HL-60 (cell line): ENCODE measurements at places on chromosomes 4 and X.

DNA sequence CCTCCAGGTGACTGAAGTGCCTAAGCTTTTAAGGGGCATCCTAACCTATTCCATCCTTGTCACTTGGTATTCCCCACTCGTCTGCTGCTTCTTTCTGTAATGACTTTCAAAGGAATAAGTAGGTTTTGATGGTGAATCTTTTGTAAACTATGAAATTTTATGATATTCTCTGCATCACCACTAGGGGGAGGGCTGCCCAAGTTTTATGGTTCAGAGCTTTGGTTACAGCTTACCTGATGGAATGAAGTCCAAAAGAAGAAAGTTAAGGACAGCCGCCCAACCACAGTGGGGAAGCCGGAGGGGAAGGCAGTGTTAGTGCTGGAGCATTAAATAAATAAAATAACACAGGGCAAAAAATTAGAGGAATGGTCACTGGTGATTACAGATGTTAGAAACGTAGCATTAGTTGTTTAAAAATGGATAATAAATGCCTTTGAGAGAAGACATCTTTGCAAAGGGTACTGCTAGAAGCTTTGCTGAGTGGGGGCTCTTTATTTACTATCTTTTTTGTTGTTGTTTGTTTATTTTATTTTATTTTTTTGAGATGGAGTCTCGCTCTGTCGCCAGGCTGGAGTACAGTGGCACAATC is 204.9 kb downstream of the GBA3 start:
- DNase-seq = peak; percentile 12

GRCh38 chr4:24519649-24520048 is 64.7 kb downstream of the DHX15 start:
- no peak for DNase-seq

DNA sequence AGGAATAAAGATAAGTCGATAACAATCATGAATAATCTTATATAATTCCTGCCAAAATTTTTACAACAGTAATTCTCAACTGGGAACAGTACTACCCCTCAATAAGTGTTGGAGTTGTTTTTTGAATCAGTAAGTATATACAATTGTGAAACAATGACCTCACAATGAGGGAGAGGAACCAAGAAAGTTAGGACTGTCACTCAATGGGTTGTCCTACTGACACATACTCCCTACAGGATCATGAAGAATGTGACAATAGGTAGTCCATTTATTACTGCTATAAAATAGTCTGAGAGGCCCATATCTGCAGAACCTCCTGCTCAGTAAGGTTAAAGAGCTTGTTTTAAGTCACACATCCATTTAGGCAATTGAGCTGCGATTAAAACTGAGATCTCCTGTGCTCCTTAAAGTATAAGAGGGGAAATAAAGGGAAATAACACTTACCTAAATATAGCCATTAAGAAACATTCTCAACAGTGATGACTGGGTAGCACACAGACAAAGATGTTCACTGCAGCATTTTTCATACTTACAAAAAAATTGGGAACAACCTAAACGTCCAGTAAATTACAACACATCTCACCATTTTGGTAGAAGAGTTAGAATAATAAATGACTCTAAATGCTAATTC is 26.2 kb downstream of the FBXW7 start:
- no peak for DNase-seq

DNA sequence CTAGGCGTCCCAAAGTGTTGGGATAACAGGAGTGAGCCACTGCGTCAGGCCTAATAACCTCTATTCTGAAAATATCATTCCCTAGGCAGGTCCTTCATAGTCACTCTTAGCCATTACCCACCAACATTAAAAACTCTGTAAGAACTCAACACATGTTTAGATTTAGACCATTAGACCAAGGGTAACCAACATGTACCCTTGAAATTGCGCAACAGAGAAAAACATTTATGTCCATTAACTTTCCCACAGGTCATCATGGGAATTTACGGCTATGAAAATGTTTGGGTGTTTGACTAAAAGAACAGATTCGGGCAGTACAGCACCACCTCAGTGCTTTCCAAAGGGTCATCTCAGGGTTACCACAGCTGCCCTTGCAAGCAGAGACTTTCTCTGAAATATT is 7.5 kb downstream of the KLHL13 start:
- DNase-seq = no peak

DNA sequence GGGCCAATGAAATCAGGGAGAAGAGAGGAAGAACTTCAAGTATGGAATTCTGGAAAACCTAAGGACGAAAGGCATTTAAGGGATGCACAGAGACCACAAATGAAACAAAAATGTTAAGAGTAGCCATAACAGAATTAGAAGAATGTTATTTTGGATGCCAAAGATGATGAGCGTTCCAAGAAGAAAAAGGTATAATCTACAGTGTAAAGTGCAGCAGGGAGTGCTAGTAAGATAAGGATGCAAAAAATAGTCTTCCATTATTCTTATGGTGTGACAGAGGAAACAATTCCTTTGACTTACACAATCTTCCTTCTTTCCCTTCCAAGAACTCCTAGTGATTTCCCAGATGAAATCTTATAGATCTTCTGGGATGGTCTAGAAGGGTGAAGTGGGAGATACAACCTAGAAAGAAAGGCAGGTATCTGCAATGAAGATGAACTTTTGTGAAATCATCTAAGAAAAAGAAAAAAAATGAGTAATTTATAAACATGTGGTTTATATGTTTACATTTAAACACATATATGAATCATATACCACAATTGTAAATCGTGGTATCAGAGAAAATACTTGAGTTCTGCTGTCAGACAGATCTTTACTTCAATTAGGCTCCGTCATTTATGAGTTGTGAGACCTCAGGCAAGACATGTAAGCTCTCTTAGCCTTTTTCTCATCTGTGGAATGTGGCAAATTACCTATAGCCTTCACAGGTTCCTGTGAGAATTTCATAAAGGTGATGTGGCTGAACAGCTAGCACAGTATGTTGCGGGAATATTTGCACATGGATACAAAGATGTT is 8.1 kb downstream of the MORF4L2 start:
- no peak for DNase-seq

DNA sequence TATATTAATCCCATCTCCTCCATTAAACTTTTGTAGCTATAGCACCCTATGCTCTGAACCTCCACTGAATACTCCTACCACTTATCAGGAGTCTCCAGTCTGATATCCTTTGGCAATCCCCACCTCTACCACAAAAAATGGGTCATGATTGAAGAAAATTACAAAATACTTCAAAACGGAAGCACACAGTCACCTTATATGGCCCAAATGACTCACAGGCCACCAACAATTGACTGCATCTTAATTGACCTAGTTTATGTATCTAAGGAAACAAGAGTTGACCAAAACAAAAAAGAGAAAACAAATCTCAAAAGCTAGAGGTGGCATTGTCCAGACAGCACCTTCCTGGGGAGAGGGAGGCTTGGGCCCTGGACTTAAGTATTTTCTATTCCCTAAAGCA is 120.0 kb upstream of the DIAPH2 start:
- DNase-seq = peak; percentile 5

DNA sequence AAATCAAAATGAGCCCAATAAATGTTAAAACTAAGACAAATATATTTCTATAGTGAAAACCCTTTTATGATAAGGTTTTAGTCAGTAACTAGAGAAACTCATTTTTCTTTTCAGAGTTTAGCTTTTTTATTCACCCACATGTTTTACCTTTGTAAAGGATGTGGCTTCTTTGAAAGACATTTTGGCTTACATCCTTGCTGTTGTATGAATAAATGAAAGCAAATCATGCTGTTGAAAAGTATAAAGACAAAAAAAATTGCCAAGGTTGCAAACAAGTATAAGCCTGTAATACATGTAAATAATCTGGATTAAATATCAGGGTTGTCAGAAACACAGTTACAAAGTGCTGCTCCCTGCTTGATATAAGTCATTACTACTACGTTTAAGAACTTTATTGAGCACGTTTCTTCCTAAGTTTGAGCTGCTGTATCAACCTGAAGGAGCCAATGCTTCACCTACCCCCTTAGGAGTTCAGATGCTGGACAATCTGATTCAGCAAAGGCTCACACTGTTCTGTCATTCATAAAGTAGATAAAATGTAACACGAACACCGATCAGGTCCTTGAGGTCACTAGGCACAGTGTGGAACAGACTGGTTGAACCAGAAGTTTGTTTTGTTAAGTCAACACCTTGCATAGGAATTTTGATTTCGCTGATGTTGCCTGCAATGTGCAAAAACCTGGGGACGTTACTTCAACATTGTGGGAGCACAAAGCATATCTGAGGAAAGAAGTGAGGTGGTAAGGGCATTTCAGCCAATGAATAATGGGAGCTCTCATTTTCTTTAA is 321.2 kb upstream of the BMP3 start:
- DNase-seq = no peak

- no peak for DNase-seq
These were observed 288.8 kb downstream of the CENPC start for GRCh38 chr4:67256388-67257043.

DNA sequence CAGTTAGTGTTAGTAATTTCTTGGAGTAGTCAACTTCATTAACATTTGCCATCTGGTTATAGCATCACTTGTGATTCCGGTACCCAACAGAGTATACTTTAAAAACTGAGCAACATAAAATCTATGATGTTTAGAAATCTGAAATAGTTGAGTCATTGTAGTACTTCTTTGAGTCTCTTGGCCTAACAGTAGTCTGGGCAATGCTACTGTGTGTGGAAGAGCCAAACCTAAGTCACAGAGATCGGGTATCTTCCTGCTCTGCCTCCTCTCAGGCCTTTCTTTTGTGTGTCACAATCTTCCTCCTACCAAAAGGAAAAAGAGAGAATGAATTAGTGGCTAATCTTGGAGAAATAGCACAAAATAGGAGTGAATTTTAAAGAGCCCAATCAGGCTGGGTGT is 25.5 kb downstream of the DCUN1D4 start:
- DNase-seq = no peak

DNA sequence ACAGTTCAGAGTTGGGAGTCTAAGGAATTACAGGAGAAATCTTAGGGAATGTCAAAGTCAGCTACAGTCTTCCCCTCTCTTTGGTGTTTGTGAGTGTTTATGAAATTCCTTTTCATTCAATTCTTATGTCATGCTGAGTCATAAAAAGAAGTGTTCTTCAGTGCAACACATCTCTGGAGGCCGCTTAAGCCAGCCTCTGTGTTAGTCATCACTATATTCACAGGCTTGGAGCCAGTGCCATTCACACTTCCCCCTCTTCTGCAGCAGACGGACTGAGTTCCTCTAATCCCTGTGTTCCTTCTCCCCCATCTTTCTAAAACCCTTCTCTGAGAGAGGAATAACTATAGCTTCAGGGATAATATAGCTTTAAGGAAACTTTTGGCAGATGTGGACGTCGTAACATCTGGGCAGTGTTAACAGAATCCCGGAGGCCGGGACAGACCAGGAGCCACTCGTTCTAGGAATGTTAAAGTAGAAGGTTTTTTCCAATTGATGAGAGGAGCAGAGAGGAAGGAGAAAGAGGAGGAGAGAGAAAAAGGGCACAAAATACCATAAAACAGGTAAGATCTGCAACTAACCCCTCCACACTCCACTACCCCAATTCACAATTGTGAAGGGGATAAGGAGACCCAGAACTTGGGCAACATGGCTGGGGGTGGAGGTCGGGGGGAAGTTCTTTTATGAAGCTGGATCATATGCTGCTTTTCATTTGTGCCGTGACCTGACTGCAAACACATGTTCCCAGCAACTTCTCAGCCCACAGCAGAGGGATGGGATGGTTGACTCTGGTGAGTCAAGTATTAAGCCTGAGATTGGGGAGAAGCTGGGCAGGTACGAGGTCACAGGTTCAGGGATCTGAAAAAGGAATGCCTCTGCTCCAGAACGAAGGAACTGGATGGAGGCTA is at the start of gene SRPX2:
SRPX2 (plus strand) TSS at position 244 of the 905 bp plus-strand sequence. CDS start 2,124 bp downstream, outside the sequence.
- no peak for DNase-seq

- no peak for DNase-seq
These were observed 6.0 kb downstream of the HMGN5 start for GRCh38 chrX:81195712-81196111.
